ENCODE measurements at places on chromosomes 5 and 9.

- no peak for DNase-seq
Observed at GRCh38 chr5:126046318-126046717, 376.9 kb upstream of the GRAMD2B start.

GRCh38 chr5:128144491-128144890, 60.9 kb downstream of the SLC12A2 start:
- DNase-seq: no peak

- no peak for DNase-seq
Observed at GRCh38 chr9:73444821-73445220, 293.2 kb downstream of the ANXA1 start.

- DNase-seq: no peak
Observed at GRCh38 chr5:83715236-83716065, 5.2 kb downstream of the HAPLN1 start.

GRCh38 chr9:116361547-116361946, 208.0 kb downstream of the PAPPA start:
- DNase-seq: no peak

- DNase-seq: peak; percentile 17
Observed at GRCh38 chr9:74379718-74380117, 117.4 kb upstream of the RORB start.

- DNase-seq: no peak
Observed at GRCh38 chr5:78515670-78516069, 132.9 kb downstream of the LHFPL2 start.

DNA sequence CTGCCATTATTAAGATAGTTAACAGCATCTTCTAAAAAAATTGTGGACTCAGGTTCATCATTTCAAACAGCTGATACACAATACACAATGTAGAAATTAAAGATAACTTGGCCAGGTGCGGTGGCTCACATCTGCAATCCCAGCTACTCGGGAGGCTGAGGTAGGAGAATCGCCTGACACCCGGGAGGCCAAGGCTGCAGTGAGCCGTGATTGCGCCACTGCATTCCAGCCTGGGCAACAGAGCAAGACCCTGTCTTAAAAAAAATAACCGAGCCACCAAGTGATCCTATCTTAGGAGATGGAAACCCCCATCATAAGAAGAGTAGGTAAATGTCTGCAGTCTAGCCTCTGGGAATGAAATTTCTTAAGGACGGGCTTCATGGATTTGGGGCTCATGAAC, 241.7 kb downstream of the PIK3R1 start:
- DNase-seq: no peak

GRCh38 chr5:44933686-44934085, 124.9 kb downstream of the MRPS30 start:
- no peak for DNase-seq

GRCh38 chr9:23153058-23153457, 673.0 kb downstream of the ELAVL2 start:
- no peak for DNase-seq

GRCh38 chr9:107869111-107869510, 379.5 kb upstream of the KLF4 start:
- no peak for DNase-seq

- DNase-seq: no peak
Observed at GRCh38 chr5:112735702-112736101, 2.0 kb upstream of the APC start.

DNA sequence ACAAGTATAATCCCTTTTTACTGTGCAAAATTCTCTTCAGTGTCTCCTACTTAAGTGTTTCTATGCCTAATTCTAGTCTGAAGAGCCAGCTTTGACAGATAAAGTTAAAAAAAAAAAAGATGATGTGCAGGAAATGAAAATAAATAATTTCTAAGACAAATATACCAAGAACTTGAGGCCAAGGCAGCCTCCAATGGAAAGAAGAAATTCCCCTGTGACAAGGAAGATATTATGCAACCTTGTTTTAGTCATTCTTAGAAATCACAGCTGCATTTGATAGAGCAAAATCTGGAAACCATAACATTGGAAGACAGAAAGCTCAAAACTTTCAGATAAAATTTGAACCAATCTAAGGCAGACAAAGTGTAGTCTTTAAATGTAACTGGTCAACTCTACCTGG, 375.9 kb upstream of the TLE4 start:
- DNase-seq: no peak

- no peak for DNase-seq
Observed at GRCh38 chr5:134997015-134997414, 29.3 kb downstream of the CATSPER3 start.

GRCh38 chr5:132364319-132364718, 5.2 kb upstream of the SLC22A5 start:
- DNase-seq: no peak

- DNase-seq: peak; percentile 38
Observed at GRCh38 chr5:54254482-54255198, 55.7 kb downstream of the ARL15 start.

DNA sequence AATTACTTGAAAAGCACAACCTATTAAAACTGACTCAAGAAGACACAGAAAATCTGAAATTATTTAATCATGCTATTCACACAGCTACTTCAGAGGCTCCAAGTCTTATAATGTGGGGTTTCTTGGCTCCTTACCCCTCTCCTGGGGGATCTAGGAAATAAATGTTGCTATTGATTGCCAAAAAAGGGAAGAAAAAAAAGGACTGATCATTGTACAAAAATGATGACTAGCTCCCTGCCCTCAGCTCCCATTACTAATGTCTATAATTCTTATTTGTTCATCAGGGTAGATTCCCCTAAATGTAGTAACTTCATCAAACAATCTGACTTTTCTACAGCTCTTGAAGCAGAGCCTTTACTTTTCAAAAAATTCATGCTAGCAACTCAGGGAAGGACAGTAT, 3.3 kb upstream of the SMC5 start:
- no peak for DNase-seq

GRCh38 chr5:134070725-134071613, 43.5 kb upstream of the TCF7 start:
- DNase-seq: no peak

- DNase-seq: no peak
Observed at GRCh38 chr5:66867618-66868322, 271.6 kb downstream of the MAST4 start.

DNA sequence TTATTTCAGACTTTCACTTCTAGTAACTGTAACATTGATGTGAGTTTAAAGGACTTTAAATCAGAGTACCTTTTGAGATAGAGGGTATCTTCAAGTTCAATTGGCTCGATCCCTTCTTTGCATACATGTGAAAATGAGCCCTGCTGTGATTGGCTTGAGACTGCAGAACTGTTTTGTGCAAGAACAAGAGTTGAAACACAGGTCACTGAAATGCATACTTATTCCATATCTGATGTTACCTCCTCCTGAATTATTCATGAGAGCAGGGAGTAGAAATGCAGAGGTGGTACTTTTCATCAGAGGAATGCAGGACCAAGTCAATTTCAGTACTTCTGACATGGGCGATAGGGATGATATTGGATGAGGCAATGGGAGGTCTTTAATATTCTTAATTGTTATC, 459.5 kb downstream of the TLR4 start:
- no peak for DNase-seq

GRCh38 chr9:13481274-13481673, 201.8 kb upstream of the MPDZ start:
- no peak for DNase-seq

GRCh38 chr9:78821126-78821822, 524.3 kb downstream of the PSAT1 start:
- DNase-seq: peak; percentile 68
